Right forelimb (tissue), 1 donor: ENCODE measurements at places on chromosomes 5 and 9.
A peak's percentile ranks its signal among the peaks of the same experiment; 100 is the strongest.

DNA sequence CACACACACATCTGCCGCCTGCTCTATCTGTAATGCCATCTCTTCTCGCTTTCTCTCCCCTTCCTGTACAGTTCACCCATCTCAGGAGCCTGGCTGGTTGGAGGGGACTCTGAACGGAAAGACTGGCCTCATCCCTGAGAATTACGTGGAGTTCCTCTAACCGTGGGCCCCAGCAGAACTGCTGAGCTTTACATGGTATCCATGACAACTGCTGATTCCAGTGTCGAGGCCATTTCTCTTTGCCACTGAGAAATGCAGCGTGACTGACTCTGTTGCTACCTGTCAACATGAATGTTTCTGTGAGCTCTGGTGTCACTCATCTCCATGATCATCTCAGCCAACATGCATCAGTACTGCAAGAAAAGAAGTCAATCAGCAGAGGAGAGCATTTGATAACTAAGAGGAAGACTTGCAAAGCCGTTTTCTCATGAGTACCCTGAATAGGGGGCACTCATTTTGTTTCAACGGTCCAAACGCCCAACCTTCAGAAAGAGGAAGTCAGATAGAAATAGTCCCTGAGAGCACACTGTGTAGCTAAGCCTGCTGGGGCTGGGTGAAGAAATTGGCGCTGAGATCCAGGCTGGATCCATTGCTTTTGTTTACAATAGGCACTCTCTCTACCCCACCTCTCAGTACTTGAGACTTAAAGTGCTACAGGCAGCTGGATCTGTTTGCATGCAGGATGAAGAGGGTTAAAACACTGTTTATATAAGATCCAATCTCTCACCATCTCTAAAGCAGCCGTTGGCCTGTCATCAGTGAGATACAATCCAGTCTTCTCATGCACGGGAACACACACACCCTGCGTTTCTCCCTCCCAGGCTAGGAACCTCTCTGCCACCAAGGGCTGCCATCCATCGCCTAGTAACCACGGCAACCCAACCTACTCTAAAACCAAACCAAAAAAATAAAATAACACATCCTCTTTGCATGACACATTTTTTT, 180.9 kb downstream of the NR3C1 start:
- DNase-seq = no peak

GRCh38 chr9:21121079-21121478, 20.6 kb downstream of the IFNW1 start:
- no peak for DNase-seq

DNA sequence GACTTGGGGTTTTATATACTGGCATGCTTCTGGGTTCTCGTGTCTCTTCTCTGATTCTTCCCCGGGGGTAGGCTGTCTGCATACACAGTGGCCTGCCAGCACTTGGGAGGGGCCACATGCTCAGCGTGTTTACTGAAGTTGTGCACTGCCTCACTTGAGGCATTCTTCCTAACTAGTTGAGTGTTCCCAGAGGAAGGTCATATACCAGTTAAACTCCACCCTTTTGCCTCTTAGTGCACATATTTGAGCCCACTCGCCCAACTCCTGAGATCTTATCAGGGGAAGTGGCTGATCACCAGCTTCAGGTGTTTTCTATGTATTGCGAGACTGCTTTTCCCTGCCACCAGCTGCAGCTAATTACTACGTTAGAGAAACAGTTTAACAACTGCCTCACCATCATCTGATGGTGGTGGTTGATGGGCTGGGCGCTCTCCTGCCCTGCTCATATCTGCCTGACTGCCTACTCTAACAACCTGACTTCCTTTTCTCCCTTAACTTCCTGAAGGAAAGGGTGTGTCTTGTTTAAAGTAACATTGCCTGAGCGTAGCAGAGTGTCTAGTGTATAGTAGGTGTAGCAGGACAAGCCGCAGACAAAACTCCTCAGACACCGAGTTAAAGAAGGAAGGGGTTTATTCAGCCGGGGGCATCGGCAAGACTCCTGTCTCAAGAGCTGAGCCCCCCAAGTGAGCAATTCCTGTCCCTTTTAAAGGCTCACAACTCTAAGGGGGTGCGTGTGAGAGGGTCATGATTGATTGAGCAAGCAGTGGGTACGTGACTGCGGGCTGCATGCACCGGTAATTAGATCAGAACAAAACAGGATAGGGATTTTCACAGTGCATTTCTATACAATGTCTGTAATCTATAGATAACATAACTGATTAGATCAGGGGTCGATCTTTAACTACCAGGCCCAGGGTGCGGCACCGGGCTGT, 60.1 kb upstream of the CLINT1 start:
- DNase-seq = no peak

DNA sequence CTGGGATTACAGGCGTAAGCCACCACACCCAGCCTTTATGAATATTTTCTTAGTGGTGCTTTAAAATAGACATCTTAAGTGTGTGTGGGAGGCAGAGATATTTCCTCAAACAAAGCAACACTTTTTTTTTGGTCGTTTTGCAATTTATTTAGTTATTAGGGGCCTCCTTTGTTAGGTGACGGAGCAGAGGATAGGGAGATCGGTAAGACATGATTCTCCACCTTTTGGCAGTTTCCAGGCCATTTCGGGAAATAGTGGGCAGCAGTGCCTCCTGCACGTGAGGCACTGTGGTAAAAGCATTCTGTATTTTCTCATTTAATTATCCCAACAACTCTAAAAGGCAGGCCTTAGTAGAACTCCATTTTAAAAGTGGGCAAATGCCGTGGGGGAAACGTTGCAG, 1.9 kb downstream of the OCLN start:
- no peak for DNase-seq

- DNase-seq = no peak
Observed at GRCh38 chr9:31604531-31604930, 779.9 kb upstream of the ACO1 start.

GRCh38 chr5:38299585-38299984, 41.2 kb downstream of the EGFLAM start:
- DNase-seq = no peak

DNA sequence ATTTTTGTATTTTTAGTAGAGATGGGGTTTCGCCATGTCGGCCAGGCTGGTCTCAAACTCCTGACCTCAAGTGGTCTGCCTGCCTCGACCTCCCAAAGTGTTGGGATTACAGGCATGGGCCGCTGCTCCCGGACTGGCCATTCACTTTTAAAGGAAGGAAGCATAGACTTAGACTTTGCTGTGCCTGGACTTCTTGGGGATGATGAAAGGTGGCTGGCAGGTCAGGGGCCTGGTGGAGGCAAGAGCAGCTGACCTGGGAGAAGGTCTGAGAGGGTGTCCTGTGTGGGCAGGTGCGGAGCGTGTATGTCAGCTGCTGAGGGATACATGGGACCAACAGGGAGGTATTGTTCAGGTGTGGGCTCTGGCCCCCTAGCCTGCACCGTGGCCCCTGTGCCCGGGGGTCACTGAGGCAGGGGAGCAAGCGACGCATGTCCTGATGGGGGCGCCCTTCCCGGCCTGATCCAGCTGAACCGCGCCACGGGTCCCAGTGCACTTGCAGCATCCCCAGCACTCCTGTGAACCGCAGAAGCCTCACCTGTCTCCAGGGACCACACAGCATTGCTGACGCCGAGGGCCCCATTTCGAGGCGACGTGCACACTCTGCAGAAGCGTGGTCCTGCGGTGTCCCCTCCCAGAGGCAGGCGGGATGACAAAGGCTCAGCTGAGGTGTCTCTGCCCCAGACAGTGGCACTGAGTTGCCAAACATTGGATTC, 23.1 kb downstream of the NDUFS6 start:
- DNase-seq = peak; percentile 23

DNA sequence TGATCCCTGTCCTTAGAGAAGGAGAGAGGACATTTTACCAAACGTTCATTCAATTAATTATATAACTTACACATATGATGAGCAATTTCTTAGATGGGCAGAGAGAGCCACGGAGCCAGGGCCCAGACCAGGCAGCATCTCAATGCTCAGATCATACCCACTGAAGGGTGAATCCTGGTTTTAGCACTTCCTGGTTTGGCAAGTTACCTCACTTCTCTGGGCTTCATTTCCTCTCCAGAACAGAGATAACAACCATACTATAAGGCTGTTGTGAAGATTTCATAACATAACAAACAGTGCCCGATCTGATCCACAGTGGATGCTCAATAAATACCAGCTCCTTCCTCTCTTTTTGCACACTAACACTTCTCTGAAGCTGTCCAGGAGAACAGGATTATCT, 271.1 kb downstream of the DENND1A start:
- DNase-seq = no peak

DNA sequence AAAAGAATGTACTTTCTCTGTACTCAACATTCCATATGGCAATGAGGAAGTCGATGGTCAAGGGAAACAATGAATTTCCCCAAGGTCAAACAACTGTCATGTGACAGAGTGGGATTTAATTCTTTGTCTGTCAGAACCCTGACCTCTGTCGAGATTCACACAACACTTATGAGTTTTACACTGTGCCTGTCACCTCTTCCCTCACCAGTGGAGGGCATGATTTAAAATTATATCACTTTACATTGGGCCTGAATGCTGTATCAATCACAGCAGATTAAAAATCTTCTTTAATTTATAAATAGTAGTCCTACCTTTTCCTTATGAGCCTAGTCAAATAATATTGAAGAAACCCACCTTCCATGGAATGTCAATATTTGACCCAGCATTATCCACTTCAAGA, 276.7 kb downstream of the CDH10 start:
- no peak for DNase-seq

DNA sequence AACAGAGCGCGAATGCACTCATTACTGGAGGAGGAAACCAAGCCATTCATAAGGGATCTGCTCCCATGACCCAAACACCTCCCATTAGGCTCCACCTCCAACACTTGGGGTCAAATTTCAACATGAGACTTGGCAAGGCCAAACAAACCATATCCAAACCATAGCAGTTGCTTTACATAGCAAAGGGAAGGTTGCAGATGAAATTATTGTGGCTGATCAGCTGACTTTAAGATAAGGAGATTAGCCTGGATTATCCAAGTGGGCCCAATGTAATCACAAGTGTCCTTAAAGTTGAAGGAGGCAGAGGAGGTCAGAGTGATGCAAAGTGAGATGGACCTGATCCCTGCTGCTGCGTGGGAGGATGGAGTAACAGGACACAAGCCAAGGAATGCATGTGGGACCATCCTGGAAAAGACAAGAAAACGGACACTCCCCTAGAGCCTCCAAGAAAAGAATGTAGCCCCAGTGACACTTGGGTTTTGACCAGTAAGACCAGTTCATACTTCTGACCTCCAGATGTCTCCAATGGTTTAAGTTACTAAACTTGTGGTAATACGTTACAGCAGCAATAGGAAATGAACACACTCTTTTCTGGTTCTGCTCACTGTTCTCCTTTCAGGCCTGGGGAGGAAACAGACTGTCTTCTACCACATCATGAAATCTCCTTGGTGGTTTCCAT, 167.3 kb downstream of the GNAQ start:
- DNase-seq = no peak

DNA sequence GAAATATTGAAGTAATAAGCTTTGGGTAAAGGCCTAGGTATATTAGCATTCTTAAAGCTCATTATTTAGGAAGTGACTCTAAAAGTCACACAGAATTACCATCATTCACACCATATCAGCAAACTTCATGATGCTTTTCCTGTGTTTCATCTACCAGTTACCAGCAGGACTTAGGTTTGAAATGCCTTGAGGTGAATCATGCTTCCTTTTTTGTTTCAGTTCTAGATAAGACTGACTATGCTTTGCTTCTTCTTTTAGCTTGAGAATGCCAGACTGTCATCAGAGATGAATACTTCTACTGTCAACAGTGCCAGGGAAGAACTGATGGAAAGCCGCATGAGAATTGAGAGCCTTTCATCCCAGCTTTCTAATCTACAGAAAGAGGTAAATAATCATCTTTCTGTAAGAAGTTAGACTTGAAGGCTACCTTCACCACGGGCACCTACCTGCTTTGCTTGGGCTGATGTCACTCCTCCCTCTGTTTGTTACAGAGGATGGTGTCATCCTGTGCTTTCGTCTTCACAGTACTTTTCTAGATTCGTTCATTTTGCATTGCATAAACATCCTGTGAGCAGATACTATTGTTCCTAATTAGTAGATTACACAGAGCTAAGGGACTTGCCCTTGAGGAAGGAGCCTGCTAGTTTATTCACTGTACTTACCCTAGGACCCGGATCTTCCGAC, 34.7 kb downstream of the LMNB1 start:
- no peak for DNase-seq

- no peak for DNase-seq
Observed at GRCh38 chr5:127013407-127013806, 17.0 kb downstream of the MARCHF3 start.
